ENCODE measurements at places on chromosomes 6 and 20.

DNA sequence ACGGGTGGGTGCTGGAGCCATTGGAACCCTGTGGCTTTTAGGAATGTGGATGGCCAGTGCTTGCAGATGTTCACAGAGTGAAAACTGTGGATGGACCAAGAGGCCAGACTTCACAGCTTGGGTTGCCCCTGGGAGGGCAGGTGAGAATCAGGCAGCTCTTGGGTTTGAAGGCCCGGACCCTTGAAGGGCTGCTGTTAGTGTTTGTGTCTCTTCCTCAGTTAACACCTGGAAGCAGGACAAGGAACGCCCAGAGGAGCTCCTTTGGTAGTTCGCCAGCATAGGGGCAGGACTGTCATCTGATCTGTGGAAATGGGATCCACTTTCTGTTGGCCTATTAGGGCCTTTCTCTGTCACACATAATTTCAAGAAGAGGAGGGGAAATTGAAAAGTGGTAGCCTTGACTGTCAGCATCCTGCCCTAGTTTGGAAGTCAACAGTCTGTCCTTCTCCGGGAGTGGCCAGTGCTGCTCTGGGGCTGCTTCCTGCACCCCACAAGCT is 43.6 kb downstream of the RIOK1 start:
- DNase-seq, result no peak

DNA sequence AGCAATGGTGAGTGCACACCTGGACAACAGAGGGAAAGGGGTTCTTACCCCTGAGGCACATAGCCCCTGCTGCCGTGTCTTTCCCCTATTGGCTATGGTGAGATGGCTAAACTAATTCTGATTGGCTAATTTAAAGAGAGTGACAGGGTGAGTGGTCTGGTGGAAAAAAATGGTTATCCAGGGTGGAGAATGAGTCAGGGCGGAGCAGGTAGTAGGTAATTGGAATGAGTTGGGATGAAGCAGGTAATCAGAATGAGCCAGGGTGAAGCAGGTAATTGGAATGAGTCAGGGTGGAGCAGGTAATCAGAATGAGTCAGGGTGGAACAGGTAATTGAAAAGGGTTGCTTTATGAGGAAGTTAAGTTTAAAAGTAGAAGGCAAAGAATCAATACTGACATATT is 200.3 kb downstream of the EYA4 start:
- DNase-seq, result no peak

DNA sequence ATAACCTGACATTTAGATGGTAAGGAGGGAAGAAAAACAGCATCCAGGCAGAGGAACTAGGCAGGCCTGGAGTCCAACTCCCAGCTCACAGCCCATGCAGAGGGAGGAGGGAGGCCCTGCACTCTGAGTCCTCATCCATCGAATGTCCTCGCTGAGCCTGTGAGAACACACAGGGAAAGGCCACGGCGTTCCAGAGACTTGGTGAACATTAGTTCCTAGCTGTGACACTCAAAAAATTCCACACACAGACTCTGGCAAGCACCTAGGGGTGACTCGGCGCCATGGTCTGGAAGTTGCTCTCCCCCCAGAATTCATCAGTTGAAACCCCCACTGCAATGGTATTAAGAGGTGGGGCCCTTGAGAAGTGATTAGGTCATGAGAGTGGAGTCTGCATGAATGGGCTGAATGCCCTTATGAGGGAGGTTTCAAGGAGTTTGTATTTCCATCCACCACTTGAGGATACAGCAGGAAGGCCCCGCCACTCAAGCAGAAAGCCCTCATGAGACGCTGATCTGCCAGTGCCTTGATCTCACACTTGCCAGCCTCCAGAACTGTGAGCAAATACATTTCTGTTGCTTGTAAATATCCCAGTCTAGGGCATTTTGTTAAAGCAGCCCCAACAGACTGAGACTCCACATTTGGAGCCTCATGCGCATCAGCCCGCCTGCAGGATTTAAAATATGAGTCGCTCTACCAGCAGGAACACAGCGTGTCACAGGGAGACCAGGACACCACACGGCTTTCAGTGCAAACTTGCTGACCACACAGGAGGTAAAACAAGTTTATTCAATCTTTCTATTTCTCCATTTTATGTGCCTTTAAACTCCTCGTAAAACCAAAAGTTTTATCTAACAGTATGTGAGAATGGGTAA is 73.9 kb downstream of the WDR27 start:
- DNase-seq, result no peak

- DNase-seq, result no peak
These were observed 108.6 kb downstream of the DLL1 start for GRCh38 chr6:170182093-170182780.

DNA sequence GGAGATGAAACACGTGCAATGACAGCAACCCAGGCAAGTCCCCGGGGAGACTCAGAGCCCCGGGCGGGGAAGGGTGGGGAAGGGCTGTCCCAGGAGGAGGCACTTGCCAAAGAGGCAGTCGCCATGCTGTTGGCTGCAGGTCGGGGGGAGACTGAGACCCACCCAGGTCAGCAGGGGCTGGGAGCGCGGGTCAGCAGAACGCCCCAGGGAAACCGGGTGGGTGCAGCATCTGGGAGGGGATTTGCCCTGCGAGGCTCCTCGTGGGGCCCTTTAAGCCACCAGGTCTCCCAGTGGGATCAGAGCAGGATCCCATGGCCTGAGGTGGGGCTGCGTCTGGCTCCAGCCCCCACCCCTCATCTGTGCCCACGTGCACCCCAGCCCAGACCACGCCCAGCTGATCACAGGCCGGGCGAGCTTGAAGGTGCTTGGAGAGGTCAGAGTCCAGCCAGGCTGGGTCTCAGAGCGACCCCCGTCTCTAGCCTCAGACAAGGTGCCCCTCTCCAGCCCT is 65.5 kb downstream of the YTHDF1 start:
- DNase-seq, result no peak

GRCh38 chr6:168534265-168534664 is 93.3 kb downstream of the SMOC2 start:
- no peak for DNase-seq

- DNase-seq, result no peak
These were observed 262.0 kb downstream of the BMP7 start for GRCh38 chr20:57004416-57004815.

DNA sequence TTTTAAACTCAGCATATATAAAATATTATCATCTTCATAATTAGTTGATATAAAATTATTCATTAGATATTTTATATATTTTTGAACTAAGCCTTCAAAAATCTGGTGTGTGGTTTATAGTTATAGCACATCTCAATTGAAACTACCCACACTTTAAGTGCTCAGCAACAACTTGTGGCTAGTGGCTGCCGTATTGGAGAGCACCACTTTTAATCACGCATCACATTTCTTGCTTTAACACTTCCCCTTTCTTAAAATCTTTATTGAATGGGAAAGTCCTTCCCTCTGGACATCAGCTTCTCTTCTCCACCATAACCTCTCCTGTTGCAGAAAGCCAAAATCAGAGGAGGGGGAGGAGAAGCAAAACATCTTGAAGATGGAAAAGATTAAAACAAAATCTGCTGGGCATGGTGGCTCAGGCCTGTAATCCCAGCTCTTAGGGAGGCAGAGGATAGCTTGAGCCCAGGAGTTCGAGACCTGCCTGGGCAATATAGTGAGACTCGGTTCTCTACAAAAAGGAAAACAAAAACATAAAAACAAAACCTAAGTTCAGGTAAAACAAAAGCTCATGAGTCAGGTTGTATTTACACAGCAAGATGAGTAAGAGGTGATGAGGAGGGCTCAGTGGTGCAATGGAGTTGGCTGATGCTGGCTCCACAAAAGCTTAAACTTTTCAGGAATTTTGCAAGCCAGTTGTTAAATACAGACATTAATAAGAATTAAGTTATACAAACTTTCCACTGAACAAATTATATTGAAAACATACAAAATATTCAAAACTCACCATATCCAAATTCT is 237.0 kb upstream of the SUPT3H start:
- no peak for DNase-seq

- no peak for DNase-seq
These were observed 231.5 kb upstream of the PLCB4 start for GRCh38 chr20:8837396-8837795.

DNA sequence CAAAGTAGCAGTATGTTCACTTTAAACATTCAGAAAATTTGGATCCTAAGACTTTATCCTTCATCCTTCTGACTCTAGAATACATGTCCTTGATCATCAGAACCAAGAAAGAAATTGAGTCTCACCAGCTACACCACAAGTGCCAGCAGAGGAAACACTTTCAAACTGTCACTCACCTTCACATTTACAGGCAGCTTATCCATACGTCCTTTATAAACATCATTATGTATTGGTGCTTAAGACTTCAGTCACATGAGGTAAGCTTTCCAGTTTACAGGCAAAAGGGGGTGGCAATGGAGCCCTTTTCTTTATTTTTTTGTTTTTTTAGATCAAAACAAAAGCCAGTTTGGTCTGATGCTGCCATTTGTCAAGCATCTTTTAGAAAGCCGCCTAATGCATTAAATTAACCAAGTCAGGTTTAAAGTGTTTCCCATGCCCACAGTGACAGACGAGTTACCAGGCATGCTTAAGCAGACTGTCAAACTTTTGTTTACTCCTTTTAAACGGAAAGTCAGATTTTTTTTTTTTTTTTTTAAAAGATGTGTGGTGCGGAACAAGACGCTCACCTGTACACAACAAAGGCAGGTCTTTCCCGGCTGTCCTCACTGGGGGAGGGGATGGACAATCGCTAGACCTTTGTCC is 952 bp upstream of the BRPF3 start:
- no peak for DNase-seq

GRCh38 chr6:75600768-75601167 is 912 bp upstream of the SENP6 start:
- DNase-seq, result no peak

All from NCI-H1694 (cell line).